ENCODE measurements at places on chromosomes 1 and 21.
A peak's percentile ranks its signal among the peaks of the same experiment; 100 is the strongest.

DNA sequence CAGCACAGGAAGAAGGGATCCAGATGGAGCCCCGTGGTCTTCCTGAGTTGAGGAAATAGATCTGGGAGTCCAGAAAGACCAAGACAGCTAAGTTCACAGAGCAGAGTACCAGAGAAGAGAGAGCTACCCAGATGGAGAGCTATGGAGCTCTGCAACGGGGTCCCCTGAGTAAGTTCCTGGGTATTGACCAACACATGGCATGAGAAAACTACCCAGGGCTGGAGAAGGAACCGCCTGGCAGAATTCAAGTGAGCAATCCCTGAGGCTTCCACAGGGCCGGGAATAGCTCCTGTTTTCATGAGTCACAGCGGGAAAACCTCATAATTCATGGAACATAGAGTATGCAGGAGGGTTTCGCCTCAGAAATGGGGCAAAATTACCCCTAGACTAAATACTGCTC lies 19.7 kb downstream of the STPG1 start:
- DNase-seq = no peak

- DNase-seq = no peak
Measured at GRCh38 chr1:14654554-14654953, 56.1 kb downstream of the KAZN start.

- DNase-seq = peak; percentile 62
Measured at GRCh38 chr21:34967509-34968289, 81.4 kb downstream of the RUNX1 start.

- no peak for DNase-seq
Measured at GRCh38 chr1:222892137-222892769, 77.4 kb downstream of the DISP1 start.

GRCh38 chr1:188986745-188987417 lies 1490.8 kb downstream of the BRINP3 start:
- DNase-seq = no peak

DNA sequence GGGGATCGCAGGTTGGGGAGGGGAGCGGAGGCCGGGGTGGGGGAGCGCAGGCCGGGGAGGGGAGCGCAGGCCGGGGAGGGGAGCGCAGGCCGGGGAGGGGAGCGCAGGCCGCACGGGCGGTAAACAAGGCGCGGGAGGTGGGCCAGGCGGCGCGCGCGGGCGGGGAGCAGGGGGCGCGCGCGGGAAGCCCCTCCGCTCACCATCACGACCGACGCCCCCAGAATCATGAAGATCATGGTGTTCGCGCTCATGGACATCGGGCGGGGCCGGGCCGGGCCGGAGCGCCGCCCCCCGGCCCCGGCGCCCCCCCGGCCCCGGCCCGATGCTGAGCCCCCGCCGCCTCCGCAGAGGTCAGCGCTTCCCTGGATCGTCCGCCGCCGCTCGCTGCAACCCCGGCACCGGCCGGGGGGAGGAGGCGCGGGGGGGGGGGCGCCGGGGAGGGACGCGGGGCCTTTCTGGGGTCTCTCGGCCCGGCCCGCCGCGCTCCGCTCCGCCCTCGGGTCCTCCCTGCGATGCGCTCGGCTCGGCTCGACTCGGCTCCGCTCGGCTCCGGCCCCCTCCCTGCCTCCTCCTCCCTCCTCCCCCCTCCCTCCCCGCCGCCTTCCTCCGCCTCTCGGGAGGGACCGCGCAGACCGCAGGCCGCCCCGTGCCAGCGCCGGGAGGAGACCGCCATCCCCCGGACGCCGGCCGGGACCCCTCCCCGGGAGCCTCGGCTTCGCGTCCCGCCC lies at the start of gene TMEM240:
TMEM240 (minus strand) TSS at position 535 of the 728 bp plus-strand sequence; CDS start at position 257, 278 bp downstream.
- peak; percentile 55 for DNase-seq

- DNase-seq = no peak
Measured at GRCh38 chr1:216670118-216670883, 52.9 kb downstream of the ESRRG start.

- DNase-seq = no peak
Measured at GRCh38 chr1:64733581-64734286, 11.1 kb upstream of the RAVER2 start.

DNA sequence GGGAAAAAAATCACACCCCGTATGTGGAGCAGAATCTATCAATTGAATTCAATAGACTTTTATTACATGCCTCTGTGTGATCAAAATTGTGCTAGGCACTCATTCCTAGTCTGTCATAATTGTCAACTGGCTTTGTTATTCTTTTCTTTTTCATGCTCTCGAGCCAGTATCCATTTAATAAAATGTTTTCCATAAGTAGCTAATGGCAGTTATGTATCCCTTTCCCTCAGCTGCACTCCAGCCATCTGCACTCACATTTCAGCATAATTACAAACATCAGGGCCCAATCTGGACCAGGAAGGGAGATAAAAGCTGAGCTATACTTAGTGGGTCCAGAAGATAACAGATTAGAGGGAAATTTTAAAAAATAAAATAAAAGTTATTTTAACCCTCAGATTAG lies 15.9 kb downstream of the RGS5 start:
- no peak for DNase-seq

DNA sequence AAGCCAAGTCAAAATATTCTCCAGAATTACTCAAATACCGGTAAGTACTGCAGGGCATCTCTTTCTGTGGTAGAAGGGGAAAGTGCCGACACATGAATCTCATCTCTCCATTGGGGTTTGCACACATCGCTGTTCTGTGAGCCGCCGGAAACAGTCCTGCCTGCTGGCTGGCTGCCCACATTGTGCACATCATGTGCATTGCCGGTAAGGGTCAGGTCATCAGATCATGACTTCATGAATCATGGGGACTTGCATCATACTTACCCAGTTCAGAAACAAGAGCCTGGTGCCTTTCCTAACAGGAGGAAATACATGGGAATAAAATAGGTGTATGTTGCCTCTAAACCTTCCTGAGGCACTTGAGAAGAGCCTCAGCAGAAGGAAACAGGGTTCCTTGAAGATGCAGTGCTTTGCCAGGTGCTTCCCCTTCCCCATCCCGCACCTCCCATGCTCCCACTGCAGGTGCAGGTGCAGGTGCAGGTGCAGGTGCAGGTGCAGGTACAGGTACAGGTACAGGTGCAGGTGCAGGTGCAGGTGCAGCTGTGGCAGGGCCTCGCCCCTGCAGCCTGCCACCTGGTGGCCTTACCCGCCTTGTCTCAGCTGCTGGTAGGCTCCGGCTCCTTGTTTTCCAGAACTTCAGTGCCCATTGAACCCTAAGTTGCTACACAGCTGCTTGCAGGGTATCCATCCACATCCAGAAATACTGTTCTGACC lies 26.5 kb downstream of the GPR137B start:
- DNase-seq = no peak

- no peak for DNase-seq
Measured at GRCh38 chr21:18529254-18529653, 125.7 kb upstream of the TMPRSS15 start.

DNA sequence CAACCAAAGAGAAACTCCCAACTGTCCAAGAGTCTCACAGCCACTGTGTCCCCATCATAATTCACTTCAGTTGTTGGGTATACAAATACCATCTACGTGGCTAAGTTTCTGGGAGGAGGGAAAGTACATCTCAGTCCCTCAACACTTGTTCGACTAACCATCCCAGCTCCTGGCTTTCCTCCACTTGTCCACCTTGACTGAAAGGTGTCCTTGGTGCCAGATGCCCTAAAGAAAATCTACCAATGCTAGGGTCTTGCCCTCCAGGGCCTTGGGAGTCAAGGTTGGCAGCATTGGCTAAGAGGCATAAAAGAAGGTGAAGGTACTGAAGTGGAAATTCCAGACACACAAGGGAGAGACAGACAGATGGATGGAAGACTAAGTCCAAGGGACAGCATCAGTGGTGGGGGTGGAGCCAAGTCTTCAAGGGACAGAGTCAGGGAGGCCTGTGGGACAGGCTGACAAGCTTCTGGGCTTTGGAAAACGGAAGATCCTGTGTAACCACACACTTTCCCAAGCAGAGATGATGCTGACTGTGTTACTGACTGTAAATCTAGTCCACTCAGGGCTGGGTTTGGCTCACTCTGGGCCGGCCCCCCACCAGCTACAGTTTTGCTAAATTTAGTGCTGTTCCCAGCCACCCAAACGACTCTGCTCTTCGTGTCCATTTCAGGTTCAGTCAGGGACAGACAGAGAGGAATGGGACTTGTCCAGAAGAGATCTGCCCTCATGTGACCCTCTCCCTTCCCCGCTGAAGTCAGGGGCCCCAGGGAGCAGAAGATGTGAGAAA lies 60.1 kb downstream of the CD34 start:
- no peak for DNase-seq

DNA sequence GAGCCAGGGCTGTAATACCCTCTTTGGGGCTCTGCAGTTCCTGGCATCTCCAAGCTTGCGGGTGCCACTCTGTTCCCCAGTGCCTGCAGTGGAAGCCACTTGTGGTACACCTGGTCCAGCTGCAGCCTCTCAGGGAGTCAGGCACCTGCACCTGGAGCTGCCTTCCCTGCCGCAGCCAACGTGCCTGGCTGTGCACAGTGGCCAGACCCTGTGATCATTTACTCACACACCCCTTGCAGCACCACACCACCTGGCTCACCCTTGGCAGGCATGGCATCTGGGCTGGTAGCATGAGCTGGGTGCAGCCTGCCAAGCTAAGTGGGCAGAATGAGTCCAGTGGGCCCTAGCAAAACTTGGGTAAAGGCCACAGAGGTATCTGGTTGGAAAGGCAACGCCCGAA lies 51.1 kb upstream of the NTPCR start:
- DNase-seq = no peak

GRCh38 chr1:116006486-116006964 lies 30.2 kb downstream of the SLC22A15 start:
- DNase-seq = no peak

Measured in activated T-cell treated with anti-CD3 and anti-CD28 coated beads, Interleukin-2, amount 50 U/mL, for 48 hours (primary cell).